Left cardiac atrium (tissue), 4 donors: ENCODE measurements at places on chromosomes 16 and 17. TPM values are rescaled to one million over a fixed set of nuclear protein-coding genes. Genes with fewer than 3 reads are reported as not detected.

Gene ANKRD40CL
- total RNA-seq = not detected

Gene CDH13
- total RNA-seq = 68.6 TPM

Gene HID1
- 8.2 TPM for total RNA-seq

Gene NXPH3
- total RNA-seq = 3.6 TPM

Gene SNN
- total RNA-seq = 33.7 TPM

Gene TBC1D3
- not detected for total RNA-seq

Gene TOP2A
- total RNA-seq = 4.2 TPM

Gene PDILT
- total RNA-seq = not detected
